CD4-positive, alpha-beta T cell treated with Interleukin-17A for 1 hour (primary cell): ENCODE measurements at places on chromosomes 16 and 17.

DNA sequence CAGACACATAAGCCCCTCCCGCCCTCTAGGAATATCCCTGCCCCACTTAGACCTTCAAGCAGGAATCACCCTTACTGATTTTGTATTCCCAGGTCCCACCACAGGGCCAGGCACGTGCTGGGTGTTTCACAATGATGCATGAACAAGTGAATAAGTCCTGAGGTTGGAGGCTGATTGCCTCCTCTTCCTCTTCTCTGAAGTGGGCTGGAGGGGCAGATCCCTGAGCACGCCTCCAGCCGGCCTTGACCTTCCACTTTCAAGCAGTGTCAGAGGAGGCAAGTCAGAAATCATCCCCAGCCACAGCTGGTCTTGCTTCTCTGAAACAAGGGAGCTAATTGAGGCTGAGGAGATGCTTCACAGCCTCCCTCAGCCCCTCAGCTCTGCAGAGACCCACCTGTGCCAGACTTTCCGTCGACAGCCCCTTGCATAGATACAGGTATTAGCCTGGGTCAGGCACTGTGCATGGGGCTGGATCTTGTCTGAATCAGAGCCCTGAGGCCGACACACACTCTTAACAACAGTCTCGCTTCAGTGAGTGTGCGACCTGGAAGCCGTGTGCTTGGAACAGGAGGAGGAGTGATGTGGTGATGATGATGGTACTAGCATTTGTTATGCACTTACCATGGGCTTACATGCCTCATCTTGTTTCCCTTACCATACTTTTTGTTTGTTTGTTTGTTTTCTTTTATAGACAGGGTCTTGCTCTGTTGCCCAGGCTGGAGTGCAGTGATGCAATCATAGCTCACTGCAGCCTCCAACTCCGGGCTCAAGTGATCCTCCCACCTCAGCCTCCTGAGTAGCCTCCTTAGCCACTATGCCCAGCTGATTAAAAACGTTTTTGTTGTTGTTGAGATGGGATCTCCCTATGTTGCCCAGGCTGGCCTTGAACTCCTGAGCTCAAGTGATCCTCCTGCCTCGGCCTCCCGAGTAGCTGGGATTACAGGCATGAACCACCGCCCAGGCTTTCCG, 15.0 kb downstream of the MRM1 start:
- no peak for DNase-seq

DNA sequence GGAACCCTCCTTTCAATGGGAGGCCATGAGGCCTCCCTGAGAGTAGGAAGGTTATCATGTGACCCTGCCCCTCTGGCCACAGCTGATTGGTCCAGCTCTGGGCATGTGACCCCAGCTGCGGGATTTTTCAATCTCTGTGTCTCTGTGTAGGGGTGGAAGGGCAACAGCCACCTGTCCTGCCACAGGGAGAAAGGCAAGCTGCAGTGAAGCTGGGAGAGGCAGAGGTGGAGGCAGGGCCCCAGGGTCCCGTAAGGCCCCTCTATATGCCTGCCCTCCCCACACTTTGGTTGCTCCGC, 10.9 kb downstream of the DNAAF8 start:
- no peak for DNase-seq

GRCh38 chr17:64983708-64984107, 64.4 kb upstream of the LRRC37A3 start:
- DNase-seq, result no peak

GRCh38 chr16:30407102-30407803, at the start of gene ZNF771:
Gene ZNF771 (plus strand): TSS chr16:30407606. CDS start chr16:30408054, 448 bp downstream.
- peak; percentile 91 for DNase-seq

DNA sequence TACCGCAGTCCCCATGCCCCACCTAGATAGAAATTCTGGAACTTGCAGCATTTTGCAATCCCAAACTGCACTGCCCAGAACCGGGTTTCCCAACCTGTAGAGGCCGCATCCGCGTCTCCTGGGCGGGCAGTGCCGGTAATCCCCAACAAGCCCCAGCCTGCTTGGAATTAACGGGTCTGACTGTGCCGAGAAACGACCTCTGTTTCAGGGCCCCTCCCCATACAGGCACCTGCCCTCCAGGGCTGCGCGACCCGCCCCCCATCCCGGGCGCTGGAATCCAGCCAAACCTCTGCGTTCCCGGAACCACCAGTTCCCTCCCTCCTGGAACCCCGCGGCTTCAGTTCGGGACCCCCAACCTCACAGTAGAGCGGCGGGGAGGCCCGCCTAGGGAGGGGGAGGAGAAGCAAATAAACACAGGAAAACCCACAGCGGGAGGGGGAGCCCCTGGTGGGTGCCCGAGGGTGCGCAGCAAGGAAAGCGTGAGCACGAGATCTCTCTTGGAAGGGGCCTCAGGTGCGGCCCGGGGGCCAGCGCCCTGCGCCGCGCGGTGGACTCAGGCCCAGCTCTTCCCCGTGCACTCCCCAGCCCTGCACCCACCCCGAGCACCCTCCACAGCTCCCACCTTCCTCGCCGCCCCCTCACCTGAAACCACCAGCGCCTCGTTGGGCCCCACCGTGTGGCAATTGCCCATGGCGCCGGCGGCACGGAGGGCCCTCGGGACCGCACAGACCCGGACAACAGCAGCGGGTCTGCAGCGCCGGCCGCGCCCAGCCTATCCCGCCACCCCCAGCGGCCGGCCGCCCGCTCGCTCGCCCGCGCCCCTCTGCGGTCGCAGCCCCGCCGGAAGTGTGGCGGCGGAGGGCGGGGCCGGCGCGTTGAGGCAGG, at the start of gene FLOT2:
Gene FLOT2 (minus strand): TSS at position 850 of the 885 bp plus-strand sequence. CDS start 159 bp downstream, at position 691.
- DNase-seq, result peak; percentile 68

GRCh38 chr17:38342886-38343607, 709 bp downstream of the GPR179 start:
- no peak for DNase-seq
